CD8-positive, alpha-beta memory T cell (primary cell): ENCODE measurements at places on chromosomes 12 and 14. TPM values are rescaled to one million over a fixed set of nuclear protein-coding genes. Genes with fewer than 3 reads are reported as not detected.

DNA sequence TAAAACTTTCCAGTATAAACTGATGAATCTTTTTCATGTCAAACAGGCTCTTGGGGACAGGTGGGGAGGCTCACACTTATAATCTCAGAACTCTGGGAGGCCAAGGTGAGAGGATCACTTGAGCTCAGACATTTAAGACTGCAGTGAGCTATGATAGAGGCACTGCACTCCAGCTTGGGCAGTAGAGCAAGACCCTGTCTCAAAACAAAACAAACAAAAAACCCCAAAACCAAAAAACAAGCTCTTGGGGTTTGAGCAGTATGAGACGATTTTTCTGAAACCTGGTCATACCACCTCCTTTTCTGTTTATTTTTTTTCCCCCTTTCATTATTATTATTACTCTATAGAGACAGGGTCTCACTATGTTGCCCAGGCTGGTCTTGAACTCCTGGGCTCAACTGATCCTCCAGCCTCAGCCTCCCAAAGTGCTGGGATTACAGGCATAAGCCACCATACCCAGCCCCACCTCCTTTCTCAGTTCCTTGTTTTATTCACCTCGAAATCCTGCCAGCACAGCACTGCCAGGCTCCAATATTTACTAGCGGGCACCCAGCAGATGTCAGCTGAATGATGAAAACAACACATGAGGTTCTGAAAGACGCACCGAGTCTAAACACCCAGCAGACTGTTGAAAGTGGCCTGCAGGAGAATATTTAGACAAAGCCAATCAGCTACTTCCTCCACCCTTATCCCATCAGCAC lies 19.5 kb upstream of the CDK17 start:
- peaks cover 18% of the 10 kb centered on the region for H3K4me1 ChIP-seq
- no peaks in the 10 kb centered on the region for H3K36me3 ChIP-seq
- no peaks in the 10 kb centered on the region for H3K27me3 ChIP-seq
- no peak overlapping the region for H3K4me3 ChIP-seq
- DNase-seq = no peak

AICDA gene
- 0.18 TPM for total RNA-seq

EPYC gene
- not detected for total RNA-seq

KRT74 gene
- not detected for total RNA-seq

DNA sequence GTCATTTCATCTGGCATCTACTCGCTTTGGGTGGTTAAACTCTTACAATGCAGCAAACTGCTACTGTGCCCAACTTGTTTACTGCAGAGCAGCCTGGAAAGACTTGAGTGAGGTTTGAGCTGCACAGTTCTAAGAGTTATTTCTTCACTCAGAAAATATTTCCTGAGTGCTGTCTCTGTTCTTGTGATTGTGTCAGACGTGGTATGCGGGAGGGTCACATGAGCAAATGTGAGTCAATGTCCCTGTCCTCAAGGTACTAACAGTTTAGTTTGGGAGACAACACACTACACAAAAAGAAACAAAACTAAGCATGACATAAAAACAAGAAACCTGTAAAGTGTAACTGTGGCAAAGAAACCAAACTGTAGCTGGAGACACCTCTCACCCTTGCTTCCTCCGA lies 32.4 kb downstream of the FLVCR2 start:
- H3K4me1 ChIP-seq = no peaks in the 10 kb centered on the region
- H3K36me3 ChIP-seq = no peaks in the 10 kb centered on the region
- no peak overlapping the region for H3K27ac ChIP-seq
- no peaks in the 10 kb centered on the region for H3K27me3 ChIP-seq
- no peak for DNase-seq

DNA sequence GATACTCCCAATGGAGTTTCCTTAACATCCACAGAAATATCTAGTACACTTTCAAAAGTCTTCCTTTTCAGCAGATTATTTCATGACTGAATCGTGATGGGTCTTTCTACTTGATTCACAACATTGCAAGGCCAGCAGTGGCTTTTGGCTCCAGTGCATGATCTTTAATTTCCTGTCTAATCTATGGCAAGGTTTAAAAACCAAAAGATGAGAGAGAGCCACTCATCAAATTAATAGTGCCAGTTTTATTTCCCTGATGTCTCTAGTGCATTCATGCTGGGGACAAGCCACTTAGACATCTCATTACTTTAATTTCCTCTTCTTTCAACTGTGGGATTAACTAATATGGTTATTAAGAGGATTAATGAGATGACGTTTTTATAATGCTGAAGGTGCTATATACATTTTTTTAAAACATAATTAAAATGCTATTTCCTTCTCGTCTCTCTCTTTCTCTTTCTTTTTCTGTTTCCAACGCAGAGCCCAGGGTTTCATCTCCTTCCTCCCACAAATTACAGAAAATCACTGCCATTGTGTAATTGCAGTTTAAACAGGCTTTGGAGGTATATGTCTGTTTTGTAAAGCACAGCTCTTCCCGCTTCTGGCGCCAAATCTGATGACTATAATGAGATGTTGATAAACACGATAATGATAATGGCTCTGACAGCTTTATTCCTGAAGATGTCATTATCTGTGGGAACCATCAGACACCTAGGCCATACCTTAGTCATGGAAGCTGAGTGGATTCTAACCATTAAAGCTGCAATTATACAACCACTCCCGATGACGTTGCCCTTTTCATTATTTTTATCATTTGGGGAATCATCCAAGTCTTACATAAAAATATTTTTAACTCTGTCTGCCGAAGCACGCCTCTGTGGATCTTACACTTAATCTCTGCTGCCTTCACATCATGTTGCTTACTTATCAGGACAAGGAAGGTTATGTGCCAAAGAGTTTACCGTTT lies 103.1 kb upstream of the PPM1H start:
- DNase-seq = no peak
- H3K27me3 ChIP-seq = no peaks in the 10 kb centered on the region
- H3K4me3 ChIP-seq = no peak overlapping the region
- no peaks in the 10 kb centered on the region for H3K36me3 ChIP-seq
- no peaks in the 10 kb centered on the region for H3K4me1 ChIP-seq
- no peak overlapping the region for H3K27ac ChIP-seq

- H3K4me3 ChIP-seq = no peak overlapping the region
- H3K27me3 ChIP-seq = no peaks in the 10 kb centered on the region
- H3K27ac ChIP-seq = no peak overlapping the region
- H3K4me1 ChIP-seq = no peaks in the 10 kb centered on the region
These were observed 198.7 kb downstream of the DACT1 start for GRCh38 chr14:58836303-58836974.

C14orf39 gene
- not detected for total RNA-seq

- no peaks in the 10 kb centered on the region for H3K36me3 ChIP-seq
- no peaks in the 10 kb centered on the region for H3K4me1 ChIP-seq
- no peaks in the 10 kb centered on the region for H3K27me3 ChIP-seq
These were observed 193.6 kb upstream of the SEL1L start for GRCh38 chr14:81727218-81727617.

GRCh38 chr12:68416826-68417225 lies 84.7 kb upstream of the MDM1 start:
- no peak overlapping the region for H3K4me3 ChIP-seq
- DNase-seq = no peak
- no peaks in the 10 kb centered on the region for H3K36me3 ChIP-seq
- H3K4me1 ChIP-seq = peaks cover 1% of the 10 kb centered on the region
- H3K27me3 ChIP-seq = no peaks in the 10 kb centered on the region

DNA sequence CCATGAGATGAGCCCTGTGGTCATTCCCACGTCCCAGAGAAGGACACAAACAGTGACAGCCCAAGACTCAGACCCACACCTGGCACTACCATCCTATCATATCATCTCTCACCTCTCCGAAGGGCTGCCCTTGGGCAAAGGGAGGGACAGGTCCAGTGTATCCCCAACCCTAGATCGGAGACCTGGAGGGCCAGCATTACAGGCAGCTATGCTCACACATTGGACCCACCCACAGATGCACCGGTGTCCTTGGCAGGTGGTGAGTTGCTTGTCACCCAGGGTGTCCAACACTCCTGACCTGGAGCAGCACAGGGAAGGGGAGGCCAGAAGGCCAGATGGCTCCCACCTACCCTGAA lies 117.4 kb downstream of the DICER1 start:
- no peaks in the 10 kb centered on the region for H3K4me1 ChIP-seq
- DNase-seq = no peak
- H3K27me3 ChIP-seq = no peaks in the 10 kb centered on the region
- H3K4me3 ChIP-seq = no peak overlapping the region

- H3K36me3 ChIP-seq = no peaks in the 10 kb centered on the region
- H3K4me1 ChIP-seq = no peaks in the 10 kb centered on the region
- H3K4me3 ChIP-seq = no peak overlapping the region
- no peak overlapping the region for H3K27ac ChIP-seq
These were observed 97.6 kb downstream of the GARIN6 start for GRCh38 chr12:99745121-99745520.

LTBP2 gene
- total RNA-seq = 0.42 TPM

- H3K4me3 ChIP-seq = peak overlapping the region; percentile 87
- H3K36me3 ChIP-seq = peaks cover 15% of the 10 kb centered on the region
- H3K4me1 ChIP-seq = peaks cover 80% of the 10 kb centered on the region
- peak overlapping the region; percentile 92 for H3K27ac ChIP-seq
- DNase-seq = peak; percentile 80
These were observed 3.7 kb downstream of the SELPLG start for GRCh38 chr12:108629824-108630476.

DNA sequence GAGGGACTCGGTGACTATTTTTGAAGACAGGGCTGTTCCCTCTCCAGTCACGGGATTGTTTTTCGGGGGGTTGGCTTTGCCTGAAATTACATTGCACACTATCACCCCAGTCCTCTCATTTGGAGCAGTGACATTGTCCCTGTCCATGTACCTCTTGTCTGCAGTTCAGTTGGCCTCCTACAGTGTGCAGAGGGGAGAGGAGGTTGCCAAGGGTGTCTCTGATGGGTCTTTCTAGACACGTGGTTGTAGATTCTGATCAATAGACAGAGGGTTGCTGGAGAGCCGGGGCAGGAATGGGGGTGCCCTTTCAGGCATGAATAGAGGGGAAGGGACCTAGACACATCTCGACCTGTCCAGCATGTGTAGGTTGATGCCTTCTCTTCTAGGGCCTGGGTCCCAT lies 1.2 kb downstream of the TMEM120B start:
- DNase-seq = no peak
- no peak overlapping the region for H3K27ac ChIP-seq
- H3K27me3 ChIP-seq = no peaks in the 10 kb centered on the region

DNA sequence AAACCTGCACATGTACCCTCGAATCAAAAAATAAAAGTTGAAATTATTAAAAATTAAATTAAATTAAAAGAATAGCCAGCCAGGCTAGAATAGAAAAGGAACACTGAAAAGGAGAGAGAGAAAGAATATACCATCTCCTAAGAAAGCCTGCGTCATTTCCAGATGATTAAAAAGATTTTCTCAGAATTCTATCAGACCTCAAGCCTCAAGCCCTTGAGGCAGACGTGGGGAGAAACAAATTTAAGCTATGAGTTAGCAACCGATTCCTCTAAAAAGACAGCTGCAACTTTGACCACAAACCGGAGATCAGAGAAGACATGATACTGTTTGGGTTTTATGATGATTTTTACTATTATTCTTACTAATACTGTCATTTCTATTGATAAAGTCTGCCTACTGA lies 138.3 kb downstream of the KSR2 start:
- no peaks in the 10 kb centered on the region for H3K36me3 ChIP-seq
- no peak for DNase-seq
- no peaks in the 10 kb centered on the region for H3K4me1 ChIP-seq
- H3K27ac ChIP-seq = no peak overlapping the region

DNA sequence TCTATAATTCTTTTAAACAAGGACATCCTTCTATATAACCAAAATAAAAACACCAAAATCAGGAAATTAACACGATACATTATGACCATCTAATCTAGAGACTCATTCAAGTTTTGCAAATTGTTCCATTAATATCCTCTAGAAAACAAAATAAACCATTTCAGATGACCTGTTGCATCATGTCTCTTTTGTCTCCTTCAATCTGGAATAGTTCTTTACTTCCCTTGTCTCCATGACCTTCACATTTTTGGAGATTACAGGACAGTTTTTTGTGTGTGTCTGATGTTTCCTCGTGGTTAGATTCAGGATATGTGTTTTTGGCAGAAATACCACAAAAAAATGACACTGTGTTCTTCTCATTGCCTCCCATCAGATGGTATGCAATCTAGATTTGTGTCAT lies 12.5 kb upstream of the DCAF4 start:
- H3K27me3 ChIP-seq = no peaks in the 10 kb centered on the region
- DNase-seq = no peak
- H3K36me3 ChIP-seq = no peaks in the 10 kb centered on the region
- H3K4me3 ChIP-seq = no peak overlapping the region

DUSP16 gene
- 41.2 TPM for total RNA-seq

AKAP6 gene
- total RNA-seq = 1.4 TPM

TROAP gene
- total RNA-seq = 35.0 TPM

DNA sequence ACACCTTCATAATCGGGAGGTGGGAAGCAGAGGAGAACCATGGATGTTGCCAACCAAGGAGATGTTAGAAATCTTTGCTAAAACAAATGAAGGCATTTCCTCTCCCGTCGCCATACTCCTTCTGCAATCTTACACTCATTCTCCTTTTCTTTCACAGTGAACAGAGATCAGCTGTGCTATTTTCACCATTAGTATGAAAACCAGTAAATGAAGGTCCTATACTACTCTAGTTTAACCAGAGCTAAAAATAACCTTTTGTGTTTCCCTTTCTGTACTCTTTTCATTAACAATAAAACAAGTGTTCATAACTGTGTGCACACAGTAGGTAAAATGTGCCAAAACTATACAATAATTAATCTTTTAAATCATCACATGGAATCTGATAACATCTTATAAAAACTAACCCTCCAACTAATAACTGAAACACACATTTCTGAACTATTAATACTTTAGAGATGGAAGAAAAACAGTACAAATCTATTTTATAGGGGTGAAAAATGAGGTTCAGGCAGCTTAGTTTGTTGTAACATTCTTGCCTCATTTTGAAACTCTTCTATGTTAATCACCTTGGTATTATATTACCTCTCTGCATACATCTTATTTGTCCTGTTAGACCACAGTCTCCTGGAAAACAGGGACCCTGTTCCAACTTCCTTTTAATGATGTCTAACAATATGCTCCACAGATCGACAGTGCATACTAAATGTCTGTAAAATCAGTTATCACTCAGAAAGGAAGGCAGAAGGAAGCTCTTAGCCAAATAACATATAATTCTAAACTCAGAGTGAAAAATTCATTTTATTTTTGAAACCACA lies 69.5 kb downstream of the SPPL3 start:
- peaks cover 50% of the 10 kb centered on the region for H3K4me1 ChIP-seq
- no peak overlapping the region for H3K4me3 ChIP-seq
- no peaks in the 10 kb centered on the region for H3K27me3 ChIP-seq
